Epithelial cell of esophagus (primary cell): ENCODE measurements at places on chromosomes 7 and 10.

- no peak for DNase-seq
These were observed 250.4 kb downstream of the RNLS start for GRCh38 chr10:88332503-88333247.

DNA sequence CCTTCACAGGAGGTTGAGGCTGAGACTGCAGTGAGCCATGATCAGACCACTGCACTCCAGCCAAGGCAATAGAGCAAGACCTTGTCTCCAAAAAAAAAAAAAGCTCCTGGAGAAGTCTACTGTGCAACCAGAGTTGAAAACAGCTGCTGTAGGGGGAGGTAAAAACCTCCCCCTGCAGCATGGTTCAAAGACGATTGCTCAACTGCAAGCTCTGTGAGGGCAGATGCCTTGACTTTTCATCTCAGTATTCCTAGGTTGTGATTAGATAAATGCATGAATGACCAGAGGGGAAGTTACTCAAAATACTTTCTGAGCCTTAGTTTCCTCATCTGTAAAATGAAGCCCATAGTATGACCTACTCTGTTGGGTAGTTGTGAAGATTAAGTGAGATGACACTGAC is 25.0 kb upstream of the PPA1 start:
- DNase-seq, result no peak

DNA sequence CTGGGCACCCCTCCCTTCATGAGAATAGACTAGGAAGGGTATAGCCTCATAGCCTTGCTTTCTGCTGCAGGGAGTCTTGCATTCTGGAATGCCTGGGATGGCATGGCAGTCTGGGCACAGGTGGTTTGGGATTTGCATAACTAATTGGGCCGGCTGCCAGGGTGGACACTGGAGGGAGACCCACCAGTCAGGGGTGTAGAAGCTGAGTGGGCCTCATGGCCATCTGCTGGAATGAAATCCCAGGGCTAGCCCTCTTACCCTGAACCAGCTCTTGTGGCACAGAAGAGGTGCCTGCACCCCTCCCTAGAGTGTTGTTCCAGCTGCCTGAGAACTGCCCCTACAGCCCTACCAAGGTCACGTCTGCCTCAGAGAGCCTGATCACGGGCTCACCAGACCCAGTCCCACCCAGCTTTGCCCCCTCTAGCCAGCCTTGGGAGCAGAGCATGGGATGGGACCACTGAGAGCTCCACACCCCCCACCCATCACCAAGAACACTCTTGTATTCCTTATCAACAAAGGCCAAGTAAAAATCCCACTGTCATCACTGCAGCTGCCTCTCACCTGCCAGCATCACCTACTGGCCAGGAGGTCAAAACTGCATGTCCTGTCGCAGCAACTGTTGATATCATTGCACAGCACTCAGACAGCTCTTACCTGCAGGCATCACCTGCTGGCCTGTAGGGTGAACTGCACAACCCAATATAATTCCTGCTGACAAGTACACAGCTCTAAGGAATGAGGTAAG is 148.9 kb downstream of the ZEB1 start:
- DNase-seq, result peak; percentile 77

DNA sequence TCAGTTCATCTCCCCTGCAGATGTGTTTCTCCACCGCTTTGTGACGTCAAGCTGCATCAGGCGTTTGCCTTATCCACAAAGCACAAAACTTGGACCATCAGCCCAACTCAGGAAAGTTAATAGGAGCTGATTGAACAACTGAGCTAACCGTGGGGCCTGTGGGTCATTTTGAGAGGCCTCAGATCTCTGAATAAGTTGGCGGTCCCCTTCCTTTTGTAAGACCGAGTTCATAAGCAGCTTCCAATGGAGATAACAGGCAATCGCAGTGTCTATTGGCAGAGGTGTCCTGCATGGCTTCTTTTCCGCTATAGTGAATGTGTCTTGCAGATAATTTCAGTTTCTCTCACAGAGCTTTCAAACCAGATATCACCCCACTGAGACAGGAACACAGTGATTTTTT is 154.0 kb downstream of the SORCS1 start:
- DNase-seq, result no peak

DNA sequence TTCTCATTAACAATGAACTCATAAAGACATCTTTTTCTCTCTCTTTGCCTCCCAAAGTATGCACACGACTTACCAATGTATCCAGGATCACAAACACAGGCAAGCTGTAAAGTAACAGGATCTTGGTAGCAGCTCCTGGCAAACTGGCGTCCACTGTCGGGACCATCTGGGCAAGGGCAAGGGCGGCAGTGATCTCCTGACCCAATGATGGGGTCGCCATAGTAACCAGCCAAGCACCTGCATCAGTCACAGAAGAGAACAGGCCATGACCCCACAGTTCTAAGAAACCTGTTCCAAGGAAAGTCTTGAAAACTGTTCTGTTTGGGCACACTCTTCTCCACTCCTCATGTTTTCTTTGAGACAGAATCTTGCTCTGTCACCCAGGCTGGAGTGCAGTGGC is 47.6 kb downstream of the LAMB1 start:
- no peak for DNase-seq

GRCh38 chr10:110556296-110556695 is 11.2 kb upstream of the SMC3 start:
- DNase-seq, result no peak

DNA sequence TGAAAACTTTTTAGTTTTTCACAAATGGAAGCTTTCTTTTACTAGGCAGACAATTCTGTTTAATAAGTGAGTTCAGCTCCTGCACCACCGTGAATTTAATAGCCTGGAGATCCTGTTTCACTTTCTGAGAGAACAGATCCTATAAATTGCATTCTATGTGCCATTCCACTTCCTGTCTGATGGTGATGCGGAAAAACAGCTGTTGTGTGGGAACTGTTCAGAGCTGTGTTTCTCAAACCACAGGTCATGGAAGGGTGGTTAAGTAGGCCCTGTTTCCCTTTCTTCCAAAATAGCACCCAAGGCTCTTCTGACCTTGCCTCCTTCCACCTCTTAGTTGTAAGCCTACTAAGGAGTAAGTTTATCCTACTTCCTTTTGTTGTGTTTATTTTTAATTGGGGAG is 97.2 kb upstream of the DKK1 start:
- DNase-seq, result peak; percentile 22
